ENCODE measurements at places on chromosomes 3 and 15.

DNA sequence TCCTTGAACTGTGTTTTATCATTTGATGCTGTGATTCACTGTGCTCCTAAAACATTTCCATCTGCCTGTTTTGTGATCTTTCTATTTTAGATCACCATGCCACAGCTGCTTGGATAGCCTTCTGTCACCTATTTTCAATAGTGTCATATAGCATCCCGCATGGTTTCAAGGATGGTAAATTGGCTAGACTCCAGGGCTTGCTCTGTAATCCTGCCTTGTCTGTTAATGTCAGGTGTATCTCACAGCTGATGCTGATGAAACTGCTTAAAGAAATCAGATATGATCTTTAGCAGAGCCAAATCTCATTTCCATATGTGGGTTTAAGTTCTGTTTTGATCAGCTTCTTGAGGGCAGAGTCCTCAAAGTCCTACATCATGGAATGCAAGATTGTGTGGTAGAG lies 182.2 kb downstream of the UBE2E2 start:
- no peak for DNase-seq

- no peak for DNase-seq
Measured at GRCh38 chr3:75237477-75237876, 426.7 kb upstream of the FRG2C start.

GRCh38 chr15:59115047-59115446 lies 10.1 kb downstream of the CCNB2 start:
- no peak for DNase-seq

GRCh38 chr3:66816090-66816761 lies 181.9 kb upstream of the KBTBD8 start:
- no peak for DNase-seq

DNA sequence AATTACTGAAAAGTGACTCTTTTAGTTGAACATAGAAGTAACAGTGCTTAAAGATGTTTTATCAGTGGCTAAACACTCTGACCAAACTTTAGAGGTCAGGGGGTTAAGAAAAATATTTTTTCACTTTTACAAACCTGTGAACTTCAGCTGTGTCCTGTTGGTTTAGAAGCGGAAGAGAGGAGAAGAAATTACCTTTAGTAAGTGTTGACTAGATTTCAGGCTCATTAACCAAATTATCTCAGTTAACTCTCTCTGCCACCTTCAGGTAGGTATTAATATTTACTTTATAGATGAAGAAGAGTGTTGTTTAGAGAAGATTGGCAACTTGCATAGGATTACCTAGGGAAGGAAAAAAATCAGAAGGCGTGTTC lies 151.9 kb upstream of the CMC1 start:
- DNase-seq, result no peak
